Left lobe of liver (tissue), 2 donors: ENCODE measurements at places on chromosomes 2 and 18.

DNA sequence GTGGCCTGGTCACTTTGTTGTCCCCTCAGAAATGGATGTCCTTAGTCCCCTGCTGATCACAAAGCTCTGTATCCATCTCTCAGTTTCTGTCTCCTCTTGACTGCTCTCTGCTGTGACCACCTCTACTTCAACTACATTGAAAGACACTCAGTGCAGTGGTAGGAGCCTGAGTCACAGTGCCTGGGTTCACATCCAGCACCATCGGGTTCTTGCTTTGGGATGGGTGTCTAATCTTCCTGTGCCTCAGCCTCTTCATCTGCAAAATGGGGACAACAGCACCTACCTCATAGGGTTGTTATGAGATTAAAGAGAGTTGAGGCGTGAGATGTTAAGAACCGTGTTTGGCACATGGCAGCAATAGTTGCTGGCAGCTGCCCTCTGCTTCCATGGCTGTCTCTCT lies 30.6 kb downstream of the YPEL5 start:
- DNase-seq: no peak

DNA sequence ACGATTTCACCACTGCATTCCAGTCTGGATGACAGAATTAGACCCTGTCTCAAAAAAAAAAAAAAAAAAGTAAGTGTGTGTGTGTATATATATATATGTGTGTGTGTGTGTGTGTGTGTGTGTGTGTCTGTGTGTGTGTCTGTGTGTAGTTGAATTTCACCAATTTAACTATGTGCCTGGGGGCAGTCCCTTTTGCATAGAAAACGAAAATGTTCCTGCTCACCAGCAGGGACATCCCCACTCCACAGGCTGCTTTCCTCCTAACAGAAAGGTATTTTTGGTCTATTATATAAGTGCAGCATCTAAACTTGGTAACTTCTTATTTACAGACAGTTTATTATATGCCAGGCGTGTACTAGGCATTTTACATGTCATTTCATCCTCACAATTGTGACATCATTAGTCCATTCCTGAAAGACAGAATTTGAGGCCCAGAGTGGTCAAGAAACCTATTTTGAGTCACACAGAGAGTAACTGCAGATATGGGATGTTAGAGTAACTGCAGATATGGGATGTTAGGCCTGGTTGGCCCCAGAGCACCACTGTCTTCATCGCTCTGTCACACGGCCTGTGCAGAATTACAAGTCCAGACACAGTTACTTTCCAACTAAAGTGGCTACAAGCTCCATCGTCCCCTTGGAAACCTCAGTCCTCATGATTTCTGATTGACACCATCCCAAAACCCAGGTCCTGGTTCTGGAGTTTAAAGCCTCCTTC lies 9.3 kb upstream of the TTL start:
- DNase-seq: no peak

- DNase-seq: no peak
These were observed 16.8 kb downstream of the HDLBP start for GRCh38 chr2:241298673-241299072.

DNA sequence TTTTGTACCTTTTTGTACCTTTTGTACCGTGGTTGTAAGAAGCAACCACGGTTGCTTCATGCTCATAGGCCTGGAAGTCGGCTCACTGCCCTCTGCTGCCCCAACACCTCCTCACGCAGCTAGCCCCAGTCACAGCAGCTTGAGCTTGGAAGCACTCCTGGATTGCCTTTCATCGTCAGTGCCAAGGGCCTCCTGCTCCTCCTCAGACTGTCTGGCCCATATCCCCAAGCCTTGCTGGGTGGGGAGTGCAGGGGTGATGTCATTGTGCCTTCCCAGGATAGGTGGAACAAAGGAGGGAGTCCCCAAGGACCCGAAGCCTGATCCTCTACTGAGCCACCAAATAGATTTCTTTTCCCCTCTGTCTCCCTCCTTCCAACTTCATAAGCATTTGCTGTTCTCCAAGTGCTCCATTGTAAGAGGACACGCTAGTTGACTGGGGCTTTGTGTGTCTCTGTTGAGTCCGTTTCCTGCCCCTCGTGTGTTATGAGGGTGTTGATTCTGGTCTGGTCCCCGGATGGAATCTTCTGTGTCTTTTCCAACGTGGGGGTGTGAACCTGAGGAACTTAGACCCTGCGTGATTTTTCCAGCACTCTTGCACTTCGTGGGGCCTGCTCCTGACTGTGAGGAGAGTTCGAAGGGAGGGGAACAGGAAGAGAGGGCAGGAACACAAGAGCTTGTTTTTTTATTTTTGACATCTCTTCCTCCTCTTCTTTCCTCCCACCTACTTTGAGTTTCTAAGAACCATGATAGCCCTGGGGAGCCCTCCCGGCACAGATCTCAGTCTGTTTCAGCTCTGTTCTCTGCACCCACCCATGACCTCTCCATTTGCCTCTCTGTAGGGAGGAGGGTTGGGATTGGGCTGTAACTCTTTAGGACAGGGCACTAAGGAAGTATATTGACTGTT lies 127.2 kb upstream of the EML6 start:
- DNase-seq: peak; percentile 44

GRCh38 chr2:19367326-19367725 lies 8.9 kb upstream of the OSR1 start:
- no peak for DNase-seq

DNA sequence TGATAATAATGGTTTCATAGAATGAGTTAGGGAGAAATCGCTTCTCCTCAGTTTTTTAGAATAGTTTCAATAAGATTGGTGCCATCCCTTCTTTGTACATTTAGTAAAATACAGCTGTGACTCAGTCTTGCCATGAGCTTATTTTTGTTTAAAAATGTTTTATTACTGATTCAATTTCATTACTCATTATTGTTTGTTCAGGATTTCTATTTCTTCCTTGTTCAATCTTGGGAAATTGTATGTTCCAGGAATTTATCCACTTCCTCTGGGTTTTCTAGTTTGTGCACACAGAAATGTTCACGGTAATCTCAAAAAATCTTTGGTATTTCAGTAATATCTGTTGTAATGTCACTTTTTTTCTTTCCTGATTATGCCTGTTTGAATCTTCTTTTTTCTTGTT lies 371.5 kb upstream of the SETBP1 start:
- no peak for DNase-seq

GRCh38 chr2:220601674-220602073 lies 970.4 kb downstream of the EPHA4 start:
- no peak for DNase-seq

GRCh38 chr2:230778350-230779063 lies 65.9 kb downstream of the CAB39 start:
- DNase-seq: no peak

DNA sequence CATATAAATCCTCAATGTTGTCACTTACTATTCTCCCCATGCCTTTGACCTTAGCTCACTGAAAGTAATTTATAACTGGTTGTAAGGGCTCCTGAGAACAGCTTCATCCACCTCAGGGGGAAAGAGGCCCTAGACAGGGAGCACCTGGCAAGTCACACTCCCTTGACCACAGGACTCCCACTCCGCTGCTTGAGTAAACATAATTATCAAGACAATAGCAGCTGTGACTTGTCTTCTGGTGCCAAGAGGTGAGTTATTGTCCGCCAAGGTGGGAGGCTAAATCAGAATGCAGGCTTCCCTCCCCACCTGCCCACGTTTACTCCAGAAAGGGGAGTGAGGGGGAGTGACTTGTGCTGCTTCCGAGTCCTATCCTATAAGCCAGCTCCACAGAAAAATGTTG lies 230.6 kb upstream of the LRATD1 start:
- DNase-seq: no peak

DNA sequence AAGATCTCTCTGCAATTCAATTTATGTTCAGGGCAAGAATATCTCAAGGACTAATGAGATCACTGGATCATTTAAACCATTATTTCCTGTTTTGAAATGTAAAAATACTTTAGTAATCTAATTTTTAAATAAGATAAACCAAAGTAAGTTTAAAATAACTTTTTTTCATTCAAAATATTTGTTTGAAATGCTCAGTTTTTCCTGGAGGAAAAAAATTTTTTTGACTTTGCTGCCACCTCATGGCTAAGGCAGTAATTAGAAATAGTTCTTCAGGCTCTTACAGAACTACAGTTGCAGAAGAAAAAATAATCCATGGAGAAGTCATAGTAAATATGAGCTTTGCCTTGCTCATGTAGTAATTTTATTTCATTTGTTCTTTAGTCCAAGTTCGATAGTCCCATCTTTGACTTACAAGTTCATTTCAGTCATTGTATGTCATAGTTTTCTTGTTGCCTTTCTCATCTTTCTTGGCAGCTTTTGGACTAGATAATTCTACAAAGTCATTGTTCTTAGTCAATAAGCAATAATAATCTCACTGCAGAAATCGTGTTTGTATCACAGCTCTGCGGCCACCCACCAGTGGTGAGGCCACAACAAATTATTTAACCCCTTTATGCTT lies 127.4 kb downstream of the DPP4 start:
- DNase-seq: no peak

- no peak for DNase-seq
These were observed 12.9 kb downstream of the GPR17 start for GRCh38 chr2:127658641-127659407.
